Hypothalamus (tissue), 51 donors: ENCODE measurements at places on chromosomes 16 and 17.

DNA sequence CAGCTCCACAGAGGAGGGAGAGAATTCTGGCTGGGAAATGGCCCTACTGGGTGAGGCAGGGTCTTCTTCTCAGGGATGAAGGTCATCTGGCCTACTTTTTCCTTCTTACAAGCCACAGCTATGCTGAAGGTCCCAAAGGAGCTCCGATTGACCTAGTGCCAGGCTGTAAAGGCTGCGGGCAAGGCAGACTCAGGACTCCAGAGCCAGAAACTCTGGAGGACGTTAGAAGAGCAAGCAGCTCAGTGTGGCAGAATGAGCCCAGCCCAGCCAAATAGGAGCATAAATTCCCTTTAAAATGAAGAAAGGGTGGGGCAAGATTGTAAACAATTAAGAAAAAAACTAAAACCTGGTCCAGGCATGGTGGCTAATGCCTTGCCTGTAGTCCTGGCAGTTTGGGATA, 20.1 kb upstream of the CNOT1 start:
- DNase-seq, result no peak

- no peak for DNase-seq
Measured at GRCh38 chr16:3866703-3867431, 13.6 kb downstream of the CREBBP start.

DNA sequence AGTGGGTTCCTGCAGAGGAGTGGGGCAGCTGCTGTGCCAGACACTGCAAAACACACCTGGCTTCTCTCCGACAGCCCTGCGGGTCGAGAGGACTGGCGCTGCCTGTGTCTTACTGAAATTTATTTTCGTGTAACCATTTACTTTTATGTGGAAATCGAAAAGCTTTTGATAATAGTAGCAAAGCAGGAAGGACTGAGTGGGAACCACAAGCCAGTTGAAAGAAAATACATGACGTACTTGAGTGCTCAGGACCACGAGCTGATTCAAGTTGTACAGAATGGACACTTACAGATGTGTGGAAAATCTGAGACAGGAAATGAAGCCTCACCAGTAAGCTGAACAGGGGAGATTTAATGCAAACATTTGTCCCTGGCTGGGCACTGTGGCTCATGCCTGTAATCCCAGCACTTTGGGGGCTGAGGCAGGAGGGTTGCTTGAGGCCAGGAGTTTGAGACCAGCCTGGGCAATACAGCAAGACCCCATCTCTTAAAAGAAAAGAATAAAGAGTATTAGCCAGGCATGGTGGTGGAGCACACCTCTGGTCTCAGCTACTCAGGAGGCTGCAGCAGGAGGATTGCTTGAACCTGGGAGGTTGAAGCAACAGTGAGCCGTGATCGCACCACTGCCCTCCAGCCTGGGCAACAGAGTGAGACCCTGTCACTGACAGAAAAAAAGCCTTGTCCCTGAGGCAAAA, 11.3 kb upstream of the RPL13 start:
- no peak for DNase-seq

DNA sequence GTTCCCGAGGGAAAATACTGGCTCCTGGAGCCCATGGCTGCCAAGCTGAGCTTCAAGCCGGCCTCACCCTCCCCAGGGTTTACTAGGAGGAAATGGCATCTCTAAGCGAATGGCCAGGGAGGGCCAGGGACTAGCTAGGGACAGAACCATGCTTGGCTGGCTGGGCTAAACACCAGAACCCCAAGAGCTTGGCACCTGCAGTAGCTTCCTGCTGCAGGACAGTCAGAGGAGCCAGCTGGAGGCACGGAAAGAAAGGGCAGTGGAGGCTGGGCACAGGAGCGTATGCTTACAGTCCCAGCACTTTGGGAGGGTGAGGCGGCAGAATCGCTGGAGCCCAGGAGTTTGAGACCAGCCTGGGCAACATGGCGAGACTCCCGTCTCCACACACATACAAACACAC, 33.7 kb downstream of the PEMT start:
- DNase-seq, result no peak

- DNase-seq, result no peak
Measured at GRCh38 chr17:76888661-76889060, 20.5 kb downstream of the MGAT5B start.

DNA sequence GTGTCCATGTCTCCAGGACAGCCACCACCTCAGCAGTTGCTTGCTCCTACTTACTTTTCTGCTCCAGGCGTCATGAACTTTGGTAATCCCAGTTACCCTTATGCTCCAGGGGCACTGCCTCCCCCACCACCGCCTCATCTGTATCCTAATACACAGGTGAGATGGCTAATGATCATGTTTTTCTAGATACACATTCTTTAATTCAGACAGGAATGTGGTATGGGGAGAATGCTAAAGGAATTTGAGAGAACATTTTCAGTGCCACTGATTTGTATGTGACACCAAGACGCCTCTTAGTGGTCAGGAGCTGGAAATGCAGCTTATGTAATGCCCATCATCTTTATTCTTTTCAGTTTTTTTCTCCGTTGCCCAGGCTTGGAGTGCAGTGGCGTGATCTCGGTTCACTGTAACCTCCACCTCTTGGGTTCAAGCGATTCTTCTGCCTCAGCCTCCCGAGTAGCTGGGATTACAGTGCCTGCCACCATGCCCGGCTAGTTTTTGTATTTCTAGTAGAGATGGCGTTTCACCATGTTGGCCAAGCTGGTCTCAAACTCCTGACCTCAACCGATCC, 8.9 kb upstream of the RAPGEFL1 start:
- peak; percentile 13 for DNase-seq

GRCh38 chr16:65832679-65833078, 533.8 kb upstream of the CDH5 start:
- no peak for DNase-seq

GRCh38 chr17:49990331-49990730, 4.7 kb downstream of the DLX3 start:
- no peak for DNase-seq

- DNase-seq, result no peak
Measured at GRCh38 chr17:7313088-7313889, 1.9 kb downstream of the GPS2 start.

GRCh38 chr16:23452572-23453337, at the start of gene COG7:
Gene COG7 (minus strand): TSS chr16:23453189. CDS start chr16:23452994, 195 bp downstream.
- peak; percentile 79 for DNase-seq

GRCh38 chr16:66400503-66401380, 26.4 kb upstream of the BEAN1 start:
- DNase-seq, result no peak

GRCh38 chr17:4664230-4664629, 22.8 kb upstream of the ALOX15 start:
- no peak for DNase-seq

GRCh38 chr16:12319428-12320035, 343.0 kb downstream of the SNX29 start:
- DNase-seq, result no peak

DNA sequence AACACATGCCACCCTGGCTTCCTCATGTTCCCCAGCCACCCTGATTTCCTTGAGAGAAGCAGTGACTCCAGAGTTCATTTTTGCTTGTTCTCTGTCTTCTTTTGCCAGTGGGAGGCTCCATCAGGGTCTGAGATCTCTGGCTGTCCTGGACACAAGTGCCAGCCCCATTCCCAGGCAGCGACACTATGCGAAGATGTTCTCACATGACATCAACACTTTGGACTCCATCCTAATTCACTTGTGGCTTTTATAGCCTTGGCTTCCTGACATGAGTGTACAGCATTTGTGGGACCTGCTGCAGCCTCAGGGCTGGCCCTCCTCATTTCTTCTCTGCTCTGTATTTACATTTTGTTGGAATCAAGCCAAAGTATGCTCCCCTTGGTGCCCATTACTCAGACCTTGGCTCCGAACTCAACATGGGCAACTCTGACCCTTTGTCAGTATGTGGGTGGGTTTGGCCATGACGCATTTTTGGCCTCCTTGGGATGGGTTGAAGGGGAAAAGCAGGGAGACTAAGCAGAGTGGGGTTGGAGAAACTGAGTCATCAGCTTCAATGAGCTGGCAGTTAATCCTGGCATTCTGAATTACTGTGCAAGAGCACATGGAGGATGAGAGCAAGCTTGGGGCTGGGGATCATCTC, 119.0 kb upstream of the EEF2KMT start:
- DNase-seq, result no peak

DNA sequence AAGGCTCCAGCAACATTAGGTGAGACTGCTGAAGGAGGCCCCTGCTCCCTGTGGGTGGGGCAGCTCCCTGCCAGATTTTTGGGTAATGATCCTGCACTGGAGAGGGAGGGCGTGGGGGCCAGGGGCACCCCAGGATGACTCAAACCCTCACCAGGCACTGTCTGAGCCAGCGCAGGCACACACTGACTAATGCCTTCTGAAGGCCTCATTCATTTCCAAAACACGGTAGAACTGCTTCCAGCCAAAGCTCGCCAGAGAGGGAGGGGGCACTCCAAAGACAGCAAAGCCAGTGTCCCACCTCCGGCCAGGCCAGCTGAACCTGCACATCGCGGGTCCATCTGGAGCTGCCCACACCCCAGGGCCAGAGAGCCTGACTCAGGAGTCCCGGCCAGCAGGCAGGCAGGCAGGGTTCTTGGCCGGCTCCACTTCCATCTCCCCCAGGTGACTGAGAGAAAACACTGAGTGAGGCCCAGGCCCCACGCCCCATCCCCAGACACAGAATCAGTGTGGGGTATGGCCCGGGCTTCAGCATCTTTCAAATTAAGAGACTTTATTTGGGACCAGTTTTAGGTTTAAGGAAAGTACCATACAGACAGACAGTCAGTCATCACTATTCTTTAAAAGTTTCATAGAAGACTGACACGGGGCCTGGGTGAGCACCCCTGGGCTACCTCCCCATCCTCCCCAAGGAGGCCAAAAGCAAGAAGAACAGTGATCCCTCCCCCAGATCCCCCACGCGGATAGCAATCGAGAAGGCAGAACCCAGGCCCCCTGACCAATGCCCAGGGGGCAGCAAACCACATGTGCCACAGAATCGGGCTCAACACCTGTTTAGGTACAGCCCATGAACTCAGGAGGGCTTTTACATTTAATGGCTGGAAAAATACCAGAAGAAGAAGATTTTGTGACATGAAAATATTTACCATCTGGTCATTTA, 2.3 kb downstream of the PIEZO1 start:
- DNase-seq, result no peak

- no peak for DNase-seq
Measured at GRCh38 chr17:10415161-10415560, 6.6 kb downstream of the MYH8 start.

DNA sequence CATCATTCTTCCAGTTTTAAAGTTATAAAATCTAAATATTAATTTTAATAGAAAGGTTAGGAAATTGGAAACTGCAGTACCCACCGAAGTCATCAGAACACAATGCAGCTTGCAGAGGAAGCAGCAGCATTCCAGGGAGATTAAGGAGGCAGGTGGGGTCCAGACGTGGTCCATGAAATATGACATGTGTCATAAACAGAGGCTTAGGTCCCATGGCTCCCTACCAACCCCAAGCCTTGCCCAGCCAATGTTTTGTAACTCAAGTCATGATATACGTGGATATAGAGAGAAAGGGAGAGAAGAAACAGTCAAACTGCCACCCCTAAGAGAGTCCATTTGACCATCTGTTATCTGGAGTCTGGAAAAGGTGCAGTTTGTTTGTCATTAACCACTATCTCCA, 670.0 kb downstream of the TOX3 start:
- no peak for DNase-seq

- no peak for DNase-seq
Measured at GRCh38 chr17:46979147-46979863, at the start of gene RPRML. Gene RPRML (minus strand): TSS chr17:46979253. CDS start chr17:46979007, 246 bp downstream.

GRCh38 chr16:66483689-66484452, 56.8 kb downstream of the BEAN1 start:
- peak; percentile 60 for DNase-seq

DNA sequence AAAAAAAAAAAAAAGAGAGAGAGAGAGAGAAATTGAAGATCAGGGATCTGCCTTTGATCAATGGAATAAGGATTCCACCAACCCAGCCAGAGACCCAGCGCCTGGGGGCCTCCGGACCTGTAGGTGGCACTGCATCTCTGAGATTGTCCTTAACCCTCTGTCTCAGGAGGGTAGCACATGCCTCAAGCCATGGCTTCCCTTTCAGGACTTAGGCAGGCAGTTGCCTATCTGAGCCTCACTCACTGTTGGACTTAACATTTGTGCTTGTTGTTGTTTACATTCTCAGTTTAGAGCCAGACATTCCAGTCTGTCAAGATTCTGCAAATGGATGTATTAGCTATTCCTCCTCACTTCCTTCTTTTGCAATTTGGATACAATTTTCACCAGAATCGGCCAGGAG, 5.1 kb upstream of the SCNN1B start:
- no peak for DNase-seq

DNA sequence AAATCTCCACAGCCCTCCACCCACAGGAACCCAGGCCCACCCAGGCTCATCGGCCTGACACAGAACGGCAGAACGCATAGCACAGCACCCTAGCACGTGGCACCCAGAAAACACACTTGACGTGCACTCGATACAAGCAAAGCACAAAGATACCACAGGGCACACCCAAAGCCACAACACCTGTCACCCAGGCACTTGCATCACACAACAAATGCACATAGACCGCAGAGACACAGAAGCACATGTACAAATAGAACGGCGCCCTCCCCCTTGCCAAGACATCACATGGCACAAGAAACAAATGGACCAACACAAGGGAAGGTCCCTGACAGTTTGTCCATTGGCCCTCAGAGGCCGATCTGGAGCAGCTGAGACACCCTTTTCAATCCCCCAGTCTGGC, 147.7 kb upstream of the WSCD1 start:
- DNase-seq, result no peak

DNA sequence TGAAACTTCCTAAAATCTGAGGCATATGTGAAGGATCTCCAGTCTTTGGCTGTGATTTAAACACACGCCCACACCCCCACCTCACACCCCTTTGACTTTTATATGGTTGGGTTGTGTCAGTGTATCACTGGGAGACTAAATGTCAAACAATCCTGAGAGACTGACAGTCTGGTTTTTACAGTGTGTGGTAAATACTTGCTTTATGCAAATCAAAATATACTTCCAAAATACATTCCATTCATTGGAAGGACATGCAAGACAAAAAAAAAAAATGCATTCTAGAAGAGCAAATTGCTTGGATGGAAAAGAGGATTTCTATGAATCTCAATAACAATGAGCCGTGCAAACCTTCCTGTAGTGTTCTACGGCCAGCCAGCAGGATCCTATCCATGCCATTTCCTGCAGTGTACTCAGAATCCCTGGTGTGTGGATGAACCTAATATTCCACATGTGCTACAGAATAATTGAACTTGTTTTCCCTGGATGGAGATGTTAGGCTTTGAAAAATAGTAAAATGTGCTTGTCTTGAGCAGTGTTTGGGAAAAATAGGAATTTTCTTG, 602.1 kb upstream of the GOT2 start:
- DNase-seq, result no peak

DNA sequence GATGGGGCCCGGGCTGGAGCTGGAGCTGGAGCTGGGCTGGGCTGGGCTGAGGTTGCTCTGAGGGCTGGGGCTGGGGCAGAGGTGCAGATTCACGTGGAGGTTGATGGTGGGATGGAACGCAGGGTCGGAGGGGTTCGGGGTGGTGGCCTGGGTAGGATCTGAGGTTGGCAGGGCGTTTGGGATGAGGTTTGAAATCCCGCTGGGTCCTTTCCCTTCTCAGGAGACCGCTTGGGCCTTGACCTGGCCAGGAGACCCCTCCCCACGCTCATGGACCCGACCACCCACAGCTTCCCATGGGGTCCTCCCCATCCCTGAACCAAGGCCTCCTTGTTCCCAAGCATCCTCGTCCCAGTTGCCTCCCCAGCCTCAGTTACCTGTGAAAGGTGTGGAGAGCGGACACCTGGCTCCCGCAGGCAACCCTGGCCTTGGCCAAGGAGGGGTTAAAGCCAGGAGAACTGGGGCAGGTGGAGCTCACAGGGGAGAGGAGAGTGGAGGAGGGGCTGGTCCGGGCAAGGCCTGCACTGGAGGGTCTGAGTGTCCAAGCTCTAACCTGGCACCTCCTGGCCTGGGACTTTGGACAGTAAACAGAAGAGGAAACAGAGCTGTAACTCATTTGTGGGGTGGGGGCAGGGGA, at the start of gene ASGR2:
Gene ASGR2, minus strand, starts transcription at position 582 of the 634 bp plus-strand sequence. CDS start 582 bp downstream, outside the sequence.
- DNase-seq, result no peak
